ENCODE measurements at places on chromosomes 11 and 22. TPM values are rescaled to one million over a fixed set of nuclear protein-coding genes. Genes with fewer than 3 reads are reported as not detected.

METTL15 gene
- 8.1 TPM for total RNA-seq

NCAPD3 gene
- 24.0 TPM for total RNA-seq

SF3B2 gene
- total RNA-seq, result 197 TPM

CLTCL1 gene
- total RNA-seq, result 1.6 TPM

- DNase-seq, result no peak
Observed at GRCh38 chr11:92322225-92322624, 97.6 kb downstream of the FAT3 start.

- peak; percentile 79 for DNase-seq
Observed at GRCh38 chr22:37681556-37682049, 4.5 kb upstream of the NOL12 start.

- DNase-seq, result no peak
Observed at GRCh38 chr11:1422981-1423380, 33.2 kb downstream of the BRSK2 start.

DNA sequence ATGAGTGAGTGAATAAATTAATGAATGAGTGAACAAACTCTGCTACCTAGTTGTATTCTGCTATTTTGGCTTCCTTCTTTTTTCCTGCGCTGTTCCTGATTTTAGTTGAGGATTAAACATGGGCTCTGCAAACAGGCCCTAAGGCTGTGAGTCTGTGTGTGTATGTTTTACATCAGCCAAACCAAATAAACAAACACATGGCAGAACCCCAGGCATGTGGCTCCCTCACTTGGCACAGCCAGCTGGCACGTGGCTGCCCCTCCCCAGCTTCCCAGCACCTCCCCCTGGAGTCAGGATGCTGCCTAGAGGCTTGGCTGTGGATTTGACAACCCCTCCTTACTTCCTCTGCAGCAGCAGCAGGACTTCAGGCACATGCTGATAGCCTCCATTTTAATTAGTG, 593.2 kb downstream of the INSC start:
- DNase-seq, result no peak

- no peak for DNase-seq
Observed at GRCh38 chr11:128483211-128483788, 104.1 kb downstream of the ETS1 start.

DNA sequence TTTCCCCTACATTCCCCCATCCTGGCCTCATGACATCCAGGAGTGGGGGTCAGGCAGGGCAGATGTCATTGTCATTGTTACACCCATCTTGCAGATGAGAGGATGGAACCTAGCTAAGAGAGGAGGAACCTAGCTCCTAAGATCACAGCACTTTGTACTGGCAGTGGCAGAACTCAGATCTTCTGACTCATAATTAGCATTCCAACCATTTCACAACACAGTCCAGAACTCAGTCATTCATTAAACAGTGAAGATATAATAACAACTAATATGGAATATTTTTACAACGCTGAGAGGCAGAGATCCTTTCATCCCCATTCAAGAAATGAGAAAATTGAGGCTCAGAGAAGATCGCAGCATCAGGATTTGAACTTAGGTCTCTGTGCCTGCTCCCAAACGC, 127.8 kb downstream of the CHST1 start:
- DNase-seq, result no peak

GRCh38 chr22:33539902-33540751, 380.1 kb downstream of the LARGE1 start:
- DNase-seq, result no peak

GRCh38 chr11:3158131-3158591, 6.9 kb downstream of the OSBPL5 start:
- no peak for DNase-seq

GRCh38 chr22:37972527-37972926, 11.8 kb downstream of the SOX10 start:
- no peak for DNase-seq

DNA sequence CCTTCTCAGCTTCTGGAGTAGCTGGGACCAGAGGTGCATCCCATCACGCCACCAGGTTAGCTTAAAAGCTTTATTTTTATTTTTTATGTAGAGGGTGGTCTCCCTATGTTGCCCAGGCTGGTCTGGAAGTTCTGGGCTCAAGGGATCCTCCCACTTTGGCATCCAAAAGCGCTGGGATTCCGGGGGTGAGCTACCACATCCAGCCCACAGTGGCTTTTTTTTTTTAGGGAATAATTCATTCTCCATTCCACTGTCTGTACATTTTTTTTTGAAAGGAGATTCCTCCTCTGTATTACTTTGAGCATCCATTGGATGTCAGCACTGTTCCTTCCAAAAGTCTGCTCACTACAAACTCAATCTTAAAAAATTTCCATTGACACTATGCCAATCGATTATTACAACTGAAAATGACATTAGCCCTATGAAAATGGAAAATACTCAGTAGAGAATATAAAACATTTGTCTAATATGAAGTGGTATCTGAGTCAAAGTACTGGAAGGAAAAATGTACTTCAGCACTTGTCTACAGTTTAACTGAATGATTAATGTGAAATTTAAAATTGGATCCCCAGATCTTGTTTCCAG, 1.3 kb upstream of the LPXN start:
- no peak for DNase-seq
